ENCODE measurements at places on chromosomes 11 and 22.
A peak's percentile ranks its signal among the peaks of the same experiment; 100 is the strongest.

DNA sequence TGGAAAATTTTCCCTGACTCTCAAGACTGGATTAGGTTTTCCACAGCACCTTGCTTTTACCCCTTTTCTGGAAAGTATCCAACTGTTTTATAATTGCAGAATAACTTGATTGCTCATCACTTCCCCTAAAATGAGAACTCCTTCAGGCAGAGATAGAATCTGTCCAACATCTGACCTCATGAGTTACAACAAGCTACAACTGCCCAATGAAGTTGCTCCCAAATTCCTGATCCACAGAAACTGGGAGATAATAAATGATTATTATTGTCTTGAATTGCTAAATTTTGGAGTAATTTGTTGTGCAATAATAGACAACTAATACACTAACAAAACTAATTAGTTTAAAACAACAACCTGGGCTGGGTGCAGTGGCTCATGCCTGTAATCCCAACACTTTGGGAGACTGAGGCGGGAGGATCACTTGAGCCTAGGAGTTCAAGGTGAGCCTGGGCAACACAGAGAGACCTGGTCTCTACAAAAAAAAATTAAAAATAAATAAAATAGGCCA, 10.0 kb upstream of the CCDC83 start:
- DNase-seq = no peak

DNA sequence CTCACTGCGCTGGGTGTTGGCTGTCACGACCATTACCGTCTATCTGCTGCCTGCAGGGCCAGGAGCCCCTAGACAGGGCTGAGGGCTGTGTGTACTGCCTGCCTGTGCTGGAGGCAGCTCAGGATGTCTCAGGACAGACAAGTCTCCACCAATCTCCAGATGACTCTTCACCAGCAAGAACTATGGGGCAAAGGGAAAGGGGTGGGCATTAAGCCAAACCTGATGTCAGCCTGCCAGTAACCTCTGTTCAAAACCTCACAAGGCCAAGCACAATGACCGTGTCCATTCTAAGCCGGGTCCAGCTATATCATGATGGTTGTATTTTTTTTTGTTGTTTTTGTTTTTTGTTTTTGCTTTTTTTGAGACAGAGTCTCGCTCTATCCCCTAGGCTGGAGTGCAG, 31.6 kb downstream of the MAFF start:
- no peak for DNase-seq

GRCh38 chr11:47861728-47862127, 13.6 kb upstream of the NUP160 start:
- DNase-seq = no peak

DNA sequence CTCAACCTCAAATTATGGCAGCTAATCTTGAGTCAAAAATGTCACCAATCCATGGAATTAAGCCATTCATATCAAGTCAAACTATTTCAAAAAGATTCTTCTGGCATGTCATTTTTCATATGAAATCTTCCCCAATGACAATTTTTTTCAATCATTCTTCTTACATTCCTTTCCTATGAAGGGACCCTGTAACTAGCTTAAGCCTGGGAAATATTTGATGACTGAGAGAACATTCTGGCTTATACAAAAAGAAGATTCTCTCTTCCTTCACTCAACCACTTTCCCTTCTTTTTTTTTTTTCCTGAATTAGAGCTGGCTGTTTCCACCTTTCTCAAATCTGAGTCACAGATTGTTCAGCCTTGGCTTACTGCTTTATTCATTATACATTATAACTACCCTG, 903.7 kb downstream of the FAM181B start:
- no peak for DNase-seq

GRCh38 chr22:49005557-49005956, 822.1 kb downstream of the BRD1 start:
- DNase-seq = no peak

- no peak for DNase-seq
Observed at GRCh38 chr11:94754335-94754734, 13.8 kb upstream of the AMOTL1 start.

- peak; percentile 11 for DNase-seq
Observed at GRCh38 chr22:35894937-35895708, 133.5 kb downstream of the RBFOX2 start.

- DNase-seq = no peak
Observed at GRCh38 chr11:7595016-7595866, 78.1 kb downstream of the CYB5R2 start.

GRCh38 chr11:12653729-12654128, 20.5 kb upstream of the TEAD1 start:
- no peak for DNase-seq

- no peak for DNase-seq
Observed at GRCh38 chr22:32746732-32747131, 54.8 kb upstream of the TIMP3 start.

DNA sequence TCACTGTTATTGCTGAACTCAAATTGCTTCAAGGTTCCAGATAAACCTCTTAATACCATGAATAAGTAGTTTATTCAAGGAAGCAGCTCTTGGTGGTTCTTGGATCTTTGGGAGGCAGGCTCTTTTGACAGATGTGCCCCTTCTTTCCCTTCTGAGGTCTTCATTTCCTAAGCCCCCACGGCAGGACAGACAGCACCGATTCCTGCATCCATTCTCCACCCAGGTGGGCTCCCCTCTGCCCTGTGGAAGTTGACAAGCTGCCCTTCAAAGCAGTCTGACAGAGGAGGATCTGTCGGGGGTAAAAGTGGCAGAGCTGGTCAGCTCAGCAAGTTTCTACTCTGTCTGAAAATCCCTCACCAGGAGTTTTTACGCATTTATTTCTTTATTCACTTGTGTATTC, 605.3 kb upstream of the B3GAT1 start:
- DNase-seq = no peak

DNA sequence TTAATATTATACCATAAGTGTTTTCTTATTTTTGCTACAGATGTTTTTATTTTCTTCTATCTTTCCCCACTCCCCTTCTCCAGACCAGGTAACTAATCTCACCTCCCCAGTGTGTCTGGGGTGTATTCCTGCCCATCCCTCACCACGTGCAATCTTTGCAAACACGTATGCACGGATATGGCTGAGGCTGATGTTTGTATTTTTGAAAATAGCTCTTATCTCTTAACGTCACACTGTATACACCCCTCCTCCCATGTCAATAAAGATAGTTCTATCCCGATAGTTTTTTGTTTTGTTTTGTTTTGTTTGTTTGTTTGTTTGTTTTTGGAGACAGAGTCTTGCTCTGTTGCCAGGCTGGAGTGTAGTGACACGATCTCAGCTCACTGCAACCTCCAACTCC, 127.5 kb downstream of the FBXO7 start:
- no peak for DNase-seq

- DNase-seq = no peak
Observed at GRCh38 chr11:126127898-126128297, 65.2 kb upstream of the CDON start.

GRCh38 chr11:35934981-35935380, 8.9 kb upstream of the LDLRAD3 start:
- DNase-seq = no peak

GRCh38 chr22:33697640-33698039, 222.6 kb downstream of the LARGE1 start:
- DNase-seq = no peak

- no peak for DNase-seq
Observed at GRCh38 chr11:74641905-74642304, 49.5 kb downstream of the POLD3 start.

DNA sequence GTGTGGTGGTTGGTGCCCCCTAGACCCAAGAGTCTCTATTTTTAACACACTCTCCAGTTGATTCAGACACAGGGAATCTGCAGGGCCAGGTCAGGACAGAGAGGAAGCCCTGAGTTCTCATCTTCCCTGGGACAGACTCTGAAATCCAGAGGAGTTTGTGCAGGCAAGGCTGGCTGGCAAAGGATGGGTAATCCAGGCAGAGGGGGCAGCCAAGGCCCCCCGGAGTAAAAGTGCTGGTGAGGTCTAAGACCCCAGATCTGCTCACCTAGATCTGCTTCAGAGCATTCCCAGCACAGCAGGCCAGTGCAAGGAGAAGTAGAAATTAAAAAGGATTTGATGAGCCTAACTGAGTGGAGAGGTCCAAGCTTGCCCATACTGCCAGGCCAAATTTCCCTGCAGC, 40.6 kb upstream of the MN1 start:
- DNase-seq = no peak

DNA sequence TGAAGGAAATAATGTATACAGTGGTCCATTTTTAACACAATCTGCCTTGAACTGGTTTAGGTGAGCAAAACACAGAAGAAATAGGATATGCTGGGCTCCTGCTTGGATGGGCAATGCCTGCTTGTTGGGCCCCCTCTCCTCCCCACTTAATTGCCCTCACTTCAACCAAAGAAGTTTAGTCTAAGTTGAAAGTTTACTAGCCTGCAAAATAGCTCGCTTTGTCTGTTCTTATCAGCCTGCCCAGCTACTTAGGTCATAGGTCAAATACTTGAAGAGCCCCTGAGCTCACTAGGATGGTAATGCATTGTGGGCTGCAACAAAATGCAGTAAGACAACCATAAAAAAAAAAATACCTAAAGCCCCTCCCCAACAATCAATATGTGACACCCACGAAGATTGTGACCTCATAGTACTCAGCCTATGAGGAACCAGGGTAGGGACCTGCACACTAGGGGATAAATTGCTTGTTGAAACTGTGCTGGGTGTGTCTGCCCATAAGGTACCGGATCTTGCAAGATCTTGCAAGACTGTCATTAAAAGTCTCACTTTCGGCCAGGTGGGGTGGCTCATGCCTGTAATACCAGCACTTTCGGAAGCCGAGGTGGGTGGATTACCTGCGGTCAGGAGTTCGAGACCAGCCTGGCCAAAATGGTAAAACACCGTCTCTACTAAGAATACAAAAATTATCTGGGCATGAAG, 10.9 kb downstream of the DRICH1 start:
- DNase-seq = no peak

GRCh38 chr22:49022816-49023160, 804.9 kb downstream of the BRD1 start:
- DNase-seq = no peak

DNA sequence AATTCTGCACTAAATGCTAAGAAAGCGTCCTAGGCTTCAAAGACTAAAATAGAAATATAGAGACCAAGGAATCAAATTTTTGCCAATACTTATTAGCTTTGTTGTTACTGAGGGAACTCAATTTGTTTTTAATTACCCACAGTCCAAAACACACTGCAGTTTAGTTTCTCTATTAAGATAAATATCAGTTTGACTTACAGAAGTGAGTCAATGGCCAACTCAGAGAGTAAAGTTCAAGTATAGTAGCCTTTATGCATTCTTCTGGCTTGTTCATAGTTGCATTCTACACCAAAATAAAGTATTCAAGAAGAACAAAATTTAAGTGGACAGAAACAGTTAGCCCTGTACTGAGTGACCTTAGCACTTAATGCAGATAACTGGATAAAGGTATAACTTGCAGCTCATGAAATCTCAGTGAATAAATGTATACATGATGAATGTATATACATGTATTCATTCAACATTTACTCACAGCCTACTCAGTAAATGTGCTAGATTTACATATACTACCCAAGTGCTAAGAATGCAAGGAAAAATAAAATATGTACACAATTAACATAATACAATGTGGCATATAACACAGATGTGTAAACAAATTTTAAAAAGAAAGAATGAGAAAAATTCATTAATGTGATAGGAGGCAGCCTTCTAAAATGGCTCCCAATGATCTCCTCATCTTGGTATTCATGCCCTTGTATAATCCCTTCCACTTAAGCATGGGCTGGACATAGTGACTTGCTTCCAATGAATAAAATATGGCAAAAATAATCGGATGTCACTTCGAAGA, 9.7 kb upstream of the RNF141 start:
- DNase-seq = no peak

GRCh38 chr11:57313071-57313787, 11.5 kb downstream of the TNKS1BP1 start:
- no peak for DNase-seq

DNA sequence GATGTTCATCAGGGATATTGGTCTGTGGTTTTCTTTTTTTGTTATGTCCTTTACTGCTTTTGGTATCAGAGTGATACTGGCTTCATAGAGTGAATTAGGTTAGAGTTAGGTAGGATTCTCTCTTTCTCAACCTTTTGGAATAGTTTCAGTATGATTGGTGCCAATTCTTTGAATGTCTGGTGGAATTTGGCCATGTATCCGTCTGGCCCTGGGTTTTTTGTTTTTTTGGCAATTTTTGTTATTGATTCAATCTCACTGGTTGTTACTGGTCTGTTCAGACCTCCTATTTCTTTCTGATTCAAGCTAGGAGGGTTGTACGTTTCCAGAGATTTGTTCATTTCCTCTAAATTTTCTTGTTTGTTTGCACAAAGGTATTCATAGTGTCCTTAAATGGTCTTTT, 54.4 kb downstream of the ATXN10 start:
- DNase-seq = no peak

- DNase-seq = no peak
Observed at GRCh38 chr11:132046288-132046865, 676.0 kb downstream of the NTM start.

DNA sequence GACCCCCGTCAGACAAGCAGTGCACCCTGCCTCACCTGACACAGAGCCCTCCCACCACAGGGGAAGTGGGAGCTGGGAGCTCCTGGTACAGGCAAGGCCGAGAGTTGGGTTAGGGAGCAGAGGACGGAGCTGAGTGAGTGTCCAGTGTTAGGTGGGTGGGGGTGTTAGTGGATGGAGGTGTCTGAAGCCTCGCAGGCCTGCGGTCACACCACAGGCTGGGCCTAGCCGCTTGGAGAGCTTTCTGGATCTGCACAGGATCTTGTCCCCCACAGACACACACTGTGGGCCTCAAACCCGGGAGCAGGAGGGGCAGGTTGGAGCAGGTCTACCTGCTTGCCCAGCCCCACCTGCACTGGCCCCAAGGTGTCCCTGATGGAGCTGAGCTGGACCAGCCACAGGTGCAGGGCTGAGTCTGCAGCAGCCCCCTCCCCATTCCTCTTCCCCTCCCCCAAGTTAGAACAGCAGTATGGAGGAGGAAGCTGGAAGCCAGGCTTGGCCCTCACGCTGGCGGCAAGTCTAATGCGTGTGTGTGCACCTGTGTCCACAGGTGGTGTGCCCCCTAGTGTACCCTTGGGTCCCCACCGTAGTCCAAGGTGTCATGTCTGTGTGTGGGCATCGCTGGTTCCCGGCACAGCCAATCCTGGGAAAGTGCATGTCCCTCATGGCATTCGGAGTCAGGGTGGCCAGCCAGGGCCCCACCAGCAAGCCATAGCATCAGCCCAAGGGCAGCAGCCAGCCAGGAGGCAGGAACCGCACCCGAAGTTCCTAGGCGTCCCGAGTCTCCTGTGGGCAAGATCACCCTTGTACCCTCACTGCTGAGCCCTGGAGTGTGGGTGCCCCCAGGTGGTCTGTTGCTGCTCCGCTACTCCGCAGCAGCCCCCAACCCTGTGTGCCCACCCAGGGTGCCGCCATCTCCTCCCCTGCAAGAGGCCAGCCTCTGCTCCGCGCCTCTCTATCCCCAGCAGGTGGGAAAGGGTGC, 2.0 kb upstream of the GATD1 start:
- DNase-seq = no peak

GRCh38 chr22:32558681-32559355, 84.2 kb downstream of the FBXO7 start:
- no peak for DNase-seq

GRCh38 chr22:45975164-45976161, 1.5 kb downstream of the WNT7B start:
- no peak for DNase-seq

GRCh38 chr11:83990160-83990733, 704.1 kb upstream of the CCDC90B start:
- no peak for DNase-seq

GRCh38 chr22:36323855-36324331, 63.9 kb downstream of the MYH9 start:
- DNase-seq = peak; percentile 14

Measured in C1 segment of cervical spinal cord (tissue), 14 donors.